Left renal cortex interstitium (tissue), 4 donors: ENCODE measurements at places on chromosomes 5 and 9.

- no peak for DNase-seq
These were observed 490.2 kb upstream of the DAP start for GRCh38 chr5:11251247-11251646.

DNA sequence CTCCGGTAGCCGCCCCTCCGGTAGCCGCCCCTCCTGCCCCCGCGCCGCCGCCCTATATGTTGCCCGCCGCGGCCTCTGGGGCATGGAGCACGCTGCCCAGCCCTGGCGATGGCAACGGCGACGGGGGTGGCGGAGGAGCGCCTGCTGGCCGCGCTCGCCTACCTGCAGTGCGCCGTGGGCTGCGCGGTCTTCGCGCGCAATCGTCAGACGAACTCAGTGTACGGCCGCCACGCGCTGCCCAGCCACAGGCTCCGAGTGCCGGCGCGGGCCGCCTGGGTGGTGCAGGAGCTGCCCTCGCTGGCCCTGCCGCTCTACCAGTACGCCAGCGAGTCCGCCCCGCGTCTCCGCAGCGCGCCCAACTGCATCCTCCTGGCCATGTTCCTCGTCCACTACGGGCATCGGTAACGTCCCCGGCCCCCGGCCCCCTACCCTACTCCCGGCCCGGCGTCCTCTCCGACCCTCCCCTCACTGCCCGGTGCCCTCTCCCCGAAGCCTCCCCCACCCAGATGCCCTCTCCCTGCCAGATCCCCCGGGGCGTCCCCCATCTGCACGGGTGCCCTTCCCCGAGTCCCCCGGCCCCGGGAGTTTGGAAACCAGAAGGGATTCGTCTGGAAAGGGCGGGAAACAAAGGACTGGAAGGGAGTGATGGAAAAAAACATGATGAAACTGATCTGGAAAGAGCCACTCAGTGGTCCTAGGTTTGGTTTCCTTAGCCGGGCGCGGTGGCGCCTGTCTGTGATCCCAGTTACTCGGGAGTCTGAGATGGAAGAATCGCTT, 417 bp downstream of the SRD5A1 start:
- no peak for DNase-seq

DNA sequence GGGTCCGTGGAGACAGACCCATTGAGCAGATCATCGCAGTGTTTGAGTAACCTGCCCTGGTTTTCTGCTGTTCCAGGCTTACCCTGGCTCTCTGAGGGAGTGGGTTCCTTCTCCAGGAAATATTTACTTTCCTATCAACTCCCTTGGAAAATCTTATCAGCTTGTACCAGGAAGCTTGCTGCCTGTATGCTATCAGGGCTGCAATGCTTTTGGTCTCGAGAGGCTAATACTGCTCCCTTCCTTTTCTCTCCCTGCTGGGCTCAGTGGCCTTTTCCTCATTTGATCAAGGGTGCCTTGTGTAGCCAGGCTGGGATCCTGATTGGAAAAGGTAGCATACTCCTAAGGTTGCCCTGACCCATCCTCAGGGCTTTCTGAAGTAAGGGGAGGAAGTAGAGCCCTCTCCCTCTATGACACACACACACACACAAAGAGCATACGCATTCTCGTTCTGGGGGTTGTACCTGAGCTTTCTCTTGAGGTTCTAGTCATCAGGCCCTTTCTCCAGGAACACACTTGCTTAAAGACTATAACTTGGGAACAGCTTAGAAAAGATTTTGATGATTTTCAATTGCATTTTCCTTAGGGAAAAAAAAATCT, 41.6 kb downstream of the CYSTM1 start:
- no peak for DNase-seq

DNA sequence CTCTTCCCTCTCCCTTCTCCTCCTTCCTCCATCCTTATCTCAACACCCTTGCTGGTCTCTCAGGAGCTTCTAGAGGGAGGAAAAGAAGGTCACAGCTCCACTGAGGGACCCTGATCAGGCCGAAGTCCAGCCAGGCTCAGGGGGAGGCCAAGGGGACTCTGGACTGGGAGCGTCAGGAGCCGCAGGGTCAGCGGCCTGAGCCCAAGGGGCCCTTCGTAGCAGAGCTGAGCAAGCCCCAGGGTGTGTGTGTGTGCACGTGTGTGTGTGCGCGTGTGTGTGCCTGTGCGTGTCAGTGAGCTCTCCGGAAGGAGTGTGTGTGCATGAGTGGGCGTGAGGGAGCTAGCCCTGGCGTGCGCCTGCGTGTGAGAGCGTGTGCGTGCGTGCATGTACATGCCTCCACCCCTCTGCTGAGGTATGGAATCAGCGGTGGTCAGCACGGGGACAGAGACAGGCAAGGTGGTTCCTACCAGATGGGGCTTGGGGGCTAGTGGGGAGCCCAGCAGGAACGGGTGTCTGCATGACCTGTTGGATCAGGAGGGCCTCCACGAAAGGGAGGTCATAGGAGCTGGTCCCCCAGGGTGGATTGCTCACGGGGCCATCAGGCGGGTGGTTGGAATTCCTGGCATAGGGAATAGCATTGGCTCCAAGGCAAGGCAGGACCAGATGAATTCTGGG, 10.0 kb upstream of the AGPAT2 start:
- DNase-seq = no peak

DNA sequence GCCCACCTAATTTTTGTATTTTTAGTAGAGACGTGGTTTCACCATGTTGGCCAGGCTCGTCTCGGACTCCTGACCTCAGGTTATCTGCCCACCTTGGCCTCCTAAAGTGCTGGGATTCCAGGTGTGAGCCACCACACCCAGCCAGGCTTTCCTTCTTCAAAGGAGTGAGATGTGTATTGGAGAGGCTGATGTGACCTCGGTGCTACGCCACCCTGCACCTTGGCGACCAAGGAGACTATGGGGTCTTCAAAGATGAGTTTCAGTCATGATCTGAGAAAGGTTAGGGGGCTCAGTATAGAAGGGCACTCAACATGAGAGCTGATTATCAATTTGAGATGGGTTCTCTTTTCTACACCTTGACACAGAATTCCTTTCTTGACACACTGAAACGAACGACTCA, 284.2 kb upstream of the WWC1 start:
- DNase-seq = no peak

GRCh38 chr9:77935974-77936373, 95.6 kb downstream of the GNAQ start:
- DNase-seq = no peak

GRCh38 chr9:120885958-120886357, 9.0 kb upstream of the PHF19 start:
- DNase-seq = no peak

- no peak for DNase-seq
These were observed 9.3 kb downstream of the OR1N2 start for GRCh38 chr9:122562134-122562760.

DNA sequence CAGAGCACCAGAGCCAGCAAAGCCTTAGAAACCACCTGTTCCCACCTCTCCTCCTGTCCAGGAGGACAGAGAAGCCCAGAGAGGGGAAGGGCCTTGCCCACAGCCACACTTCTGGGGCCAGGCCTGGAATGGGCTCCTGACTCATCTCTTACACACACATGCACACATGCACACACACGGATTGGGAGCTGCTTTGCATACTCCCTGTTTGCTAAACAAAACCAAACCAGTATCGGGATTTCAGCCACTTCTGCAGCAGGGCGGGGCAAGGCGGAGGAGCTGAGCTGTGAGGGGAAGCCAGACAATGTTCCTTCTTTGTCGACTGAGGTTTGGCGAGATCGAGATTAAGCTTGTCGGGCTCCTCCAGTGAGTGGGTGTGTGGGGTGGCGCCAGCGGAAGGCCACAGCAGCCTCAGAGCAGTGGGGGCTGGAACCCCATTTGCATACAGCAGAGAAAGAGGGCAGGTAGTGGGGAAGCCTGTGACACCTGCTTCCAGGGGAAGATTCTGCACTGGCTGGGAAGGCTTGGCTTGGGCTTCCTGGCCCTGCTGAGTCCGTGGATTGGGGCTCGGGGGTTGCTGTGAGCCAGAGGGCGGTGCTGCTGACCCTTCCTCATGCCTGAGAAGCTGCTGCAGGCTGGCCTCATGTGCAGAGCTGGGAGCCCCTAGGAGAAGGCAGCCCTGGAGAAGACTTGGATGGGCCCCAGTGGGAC, 16.1 kb downstream of the GFI1B start:
- no peak for DNase-seq

DNA sequence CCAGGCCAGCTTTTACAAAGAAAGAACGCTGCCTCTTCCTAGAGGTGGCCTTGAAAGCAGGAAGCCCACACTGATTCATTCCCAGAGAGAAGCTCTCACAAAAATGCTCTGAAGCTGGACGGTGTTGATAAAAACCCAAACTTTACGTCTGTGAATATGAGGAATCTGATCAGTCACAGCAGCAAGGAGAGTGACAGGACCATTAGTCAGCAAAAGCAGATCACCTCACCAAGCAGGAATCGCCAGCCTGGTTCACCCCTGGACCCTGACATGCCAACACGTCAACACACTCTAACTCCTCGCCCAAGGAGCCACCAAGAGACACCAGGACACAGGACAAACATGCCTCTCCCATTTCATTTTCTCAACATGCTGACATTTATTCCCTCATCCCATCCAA, 70.6 kb upstream of the ZNF622 start:
- no peak for DNase-seq

DNA sequence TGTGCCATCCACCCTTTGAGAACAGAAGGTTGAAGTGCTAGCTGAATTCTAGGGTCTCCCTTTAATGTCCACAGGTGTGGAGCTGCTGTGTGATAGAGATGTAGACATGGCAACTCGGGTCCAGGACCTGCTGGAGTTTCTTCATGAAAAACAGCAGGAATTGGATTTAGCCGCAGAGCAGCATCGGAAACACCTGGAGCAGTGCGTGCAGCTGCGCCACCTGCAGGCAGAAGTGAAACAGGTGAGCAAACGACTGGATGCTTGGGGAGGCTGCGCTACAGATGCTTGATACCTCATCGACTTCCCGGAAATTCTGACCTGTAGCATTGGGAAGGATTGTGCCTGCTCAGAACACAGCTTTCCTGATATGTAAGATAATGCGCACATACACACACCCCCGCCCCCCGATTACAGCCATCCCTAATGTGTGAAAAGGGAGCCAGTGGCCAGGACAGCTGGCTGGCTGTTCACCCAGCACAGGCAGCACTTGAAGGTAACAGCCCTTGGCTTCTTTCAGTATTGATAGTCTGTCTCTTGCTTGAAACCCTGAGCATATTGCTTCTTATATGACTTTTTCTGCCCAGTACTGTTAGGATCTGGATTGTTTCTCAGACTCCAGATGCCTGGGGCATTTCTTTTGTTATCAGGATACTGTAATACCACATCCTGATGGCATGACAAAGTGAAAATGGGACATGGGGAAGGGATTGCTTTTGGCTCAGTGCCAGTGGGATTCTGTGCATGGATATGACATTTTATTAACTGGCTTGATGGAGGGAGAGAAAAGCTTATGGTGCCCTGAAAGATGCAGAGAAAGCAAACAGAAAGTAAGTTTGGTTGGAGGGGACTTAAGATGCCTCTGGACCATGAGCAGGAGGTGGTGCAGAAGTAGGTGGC, 216.8 kb upstream of the OTULINL start:
- no peak for DNase-seq

GRCh38 chr9:98134702-98135557, 15.9 kb upstream of the TRIM14 start:
- no peak for DNase-seq

- no peak for DNase-seq
These were observed 603.3 kb downstream of the KIF4B start for GRCh38 chr5:155616779-155617392.

DNA sequence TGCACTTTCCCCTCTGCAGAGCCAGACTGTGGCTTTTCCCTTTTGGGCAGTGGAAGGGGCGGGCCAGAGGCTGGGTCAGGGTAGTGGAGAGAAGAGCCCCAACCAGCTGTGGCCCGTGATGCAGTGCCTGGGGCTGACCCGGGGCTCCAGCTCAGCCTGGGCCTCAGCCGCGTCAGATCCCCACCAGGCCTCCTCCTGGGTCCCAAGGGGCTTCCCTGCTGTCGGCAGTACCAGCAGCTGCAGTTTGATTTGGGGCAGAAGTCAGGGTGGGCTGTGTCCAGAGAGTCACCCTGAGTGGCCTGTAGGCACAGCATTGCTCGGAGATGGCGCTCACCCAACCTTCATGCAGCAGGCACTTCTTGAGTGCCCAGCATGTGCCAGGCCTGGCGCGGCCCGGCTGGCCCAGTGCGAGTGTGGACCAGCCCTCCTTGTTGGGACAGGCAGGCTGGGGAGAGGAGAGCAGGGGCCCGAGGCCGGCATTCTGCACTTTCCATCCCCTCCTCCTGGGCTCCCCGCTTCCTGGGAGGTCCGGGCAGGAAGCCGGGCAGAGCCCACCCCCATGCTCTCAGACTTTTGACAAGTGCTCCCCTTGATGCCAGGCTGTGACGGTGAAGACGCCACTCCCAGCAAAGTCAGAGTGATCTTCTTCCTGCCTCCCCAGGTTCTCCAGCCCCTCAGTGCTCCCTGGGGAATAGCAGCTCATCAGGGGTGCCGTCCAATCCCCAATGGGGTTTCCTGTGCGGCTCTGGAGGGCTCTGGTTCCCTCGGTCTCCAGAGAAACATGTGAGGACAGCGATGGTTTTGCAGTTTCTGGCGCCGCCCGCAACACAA, 88.3 kb upstream of the COL5A1 start:
- no peak for DNase-seq

DNA sequence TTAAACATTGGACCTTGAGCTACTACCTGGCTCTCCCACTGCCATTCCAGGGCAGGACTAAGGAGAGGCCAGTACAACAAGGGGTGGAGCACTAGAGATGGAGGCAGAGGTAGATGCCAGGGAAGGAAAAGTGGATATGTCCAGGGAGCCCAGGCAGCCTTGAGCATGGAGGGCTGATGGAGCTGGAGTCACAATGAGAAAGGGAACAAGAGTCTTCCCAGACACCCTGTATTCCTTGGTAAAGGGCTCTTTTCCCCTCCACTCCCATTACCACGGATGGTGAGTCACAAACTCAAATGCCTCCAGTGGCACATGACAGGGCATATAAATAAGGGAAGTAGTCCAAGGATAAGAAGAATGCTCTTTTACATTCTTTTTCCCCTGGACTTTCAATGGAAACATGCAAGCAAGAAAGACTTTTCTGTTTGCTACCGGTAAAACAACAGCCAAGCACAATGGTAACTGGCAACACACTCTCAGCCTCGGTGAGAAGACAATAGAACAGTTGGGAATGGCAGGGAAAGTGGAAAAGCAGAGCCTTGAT, 16.7 kb downstream of the ERAP1 start:
- no peak for DNase-seq

- DNase-seq = no peak
These were observed 260.4 kb downstream of the GABRB2 start for GRCh38 chr5:161286066-161286655.

GRCh38 chr5:135026645-135027265, 7.3 kb downstream of the PITX1 start:
- DNase-seq = no peak

DNA sequence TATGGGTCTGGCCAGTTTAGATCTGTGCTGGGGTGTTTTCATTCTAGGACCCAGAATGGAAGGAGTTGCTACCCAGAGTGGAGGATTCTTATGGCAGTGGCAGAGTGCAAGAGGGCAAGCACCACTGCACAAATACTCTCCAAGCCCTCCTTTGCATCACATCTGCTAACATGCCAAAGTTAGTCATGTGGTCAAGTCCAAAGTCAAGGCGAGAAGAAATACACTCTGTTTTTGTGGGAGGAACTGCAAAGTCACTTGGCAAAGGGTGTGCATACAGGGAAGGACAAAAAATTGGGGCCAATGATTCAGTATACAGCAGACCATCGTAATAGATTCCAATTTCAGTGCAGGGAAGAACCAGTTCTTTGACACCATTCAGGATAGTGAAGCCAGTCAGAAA, 43.9 kb upstream of the HMGCS1 start:
- no peak for DNase-seq

- no peak for DNase-seq
These were observed 11.8 kb downstream of the DEPDC1B start for GRCh38 chr5:60687927-60688720.
